ENCODE measurements at places on chromosomes 2 and 18.

- DNase-seq, result no peak
Measured at GRCh38 chr2:76413436-76413835, 702.7 kb upstream of the GCFC2 start.

- no peak for DNase-seq
Measured at GRCh38 chr2:198220763-198221610, 416.6 kb downstream of the PLCL1 start.

- no peak for DNase-seq
Measured at GRCh38 chr2:58521803-58522554, 280.9 kb upstream of the FANCL start.

GRCh38 chr2:11683966-11684365, 14.0 kb upstream of the NTSR2 start:
- no peak for DNase-seq

DNA sequence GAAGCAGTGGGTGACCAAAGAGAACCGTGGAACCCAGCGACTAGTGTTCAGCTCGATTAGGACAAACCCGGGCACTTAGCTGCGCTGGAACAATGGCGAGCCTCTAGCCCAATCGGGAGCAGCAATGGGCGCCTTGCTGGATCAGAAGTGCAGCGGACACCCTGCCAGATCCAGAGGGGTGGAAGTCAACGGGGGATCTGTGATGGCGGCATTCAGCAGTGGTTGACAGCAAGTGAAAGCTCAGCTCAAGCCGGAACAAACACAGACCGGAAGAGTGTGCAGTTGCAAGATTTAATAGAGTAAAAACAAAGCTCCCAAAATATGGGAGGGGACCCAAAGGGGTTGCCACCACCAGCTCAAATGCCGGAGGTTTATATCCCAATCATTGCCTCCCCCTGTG, 478.7 kb upstream of the REG3G start:
- no peak for DNase-seq

DNA sequence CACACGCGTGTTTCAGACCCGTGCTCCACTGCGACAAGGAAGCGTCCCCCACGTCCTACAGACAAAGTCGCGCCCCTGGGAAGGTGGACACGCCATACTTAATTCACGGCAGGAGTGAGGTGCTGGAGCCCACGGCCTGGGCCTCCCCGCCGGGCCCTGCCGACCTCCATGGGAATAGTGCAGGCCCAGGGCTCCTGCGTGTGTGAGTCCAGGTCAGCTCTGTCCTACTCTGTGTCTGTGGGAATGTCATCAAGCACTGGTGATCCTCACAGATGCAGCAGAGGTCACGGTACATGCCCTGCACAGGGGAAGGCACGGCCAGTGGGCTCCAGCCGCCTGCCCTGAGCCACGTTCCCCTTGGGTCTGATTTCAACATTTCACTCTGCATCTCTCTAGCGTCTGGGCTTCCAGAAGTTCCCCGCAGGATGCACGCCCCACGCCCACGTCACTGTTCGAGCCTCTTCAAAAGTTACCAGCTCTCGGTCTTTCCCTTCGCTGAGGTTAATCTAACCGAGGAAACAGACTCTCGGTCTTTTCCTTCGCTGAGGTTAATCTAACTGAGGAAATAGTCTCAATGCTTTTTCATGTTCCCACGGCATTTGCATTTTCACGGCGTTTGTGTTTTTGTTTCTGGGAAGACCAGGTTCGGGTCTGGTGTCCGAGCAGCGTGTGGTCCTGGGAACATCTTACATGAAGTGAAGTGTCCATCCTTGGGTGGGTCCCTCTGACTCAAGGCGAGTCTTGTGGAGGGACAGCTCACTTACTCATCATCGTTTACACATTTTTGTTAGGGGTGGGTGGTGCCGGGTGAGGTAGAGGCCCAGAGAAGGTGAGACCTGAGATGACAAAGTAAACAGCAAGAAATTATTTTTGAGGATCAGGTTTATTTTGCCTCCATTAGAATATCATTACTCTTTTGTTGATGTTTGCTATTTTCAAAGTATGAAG, 157.3 kb upstream of the ALKAL2 start:
- no peak for DNase-seq

DNA sequence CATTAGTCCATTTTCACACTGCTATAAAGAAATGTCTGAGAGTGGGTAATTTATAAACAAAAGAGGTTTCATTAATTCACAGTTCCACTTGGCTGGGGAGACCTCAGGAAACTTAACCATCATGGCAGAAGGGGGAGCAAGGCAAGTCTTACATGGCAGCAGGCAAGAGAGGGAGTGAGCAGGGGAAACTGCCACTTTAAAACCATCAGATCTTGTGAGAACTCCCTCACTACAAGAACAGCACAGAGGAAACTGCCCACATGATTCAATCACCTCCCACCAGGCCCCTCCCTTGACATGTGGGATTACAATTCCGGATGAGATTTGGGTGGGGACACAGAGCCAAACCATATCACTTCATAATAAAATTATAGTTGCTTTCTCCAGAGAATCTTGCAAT, 365.5 kb upstream of the ID2 start:
- DNase-seq, result no peak

DNA sequence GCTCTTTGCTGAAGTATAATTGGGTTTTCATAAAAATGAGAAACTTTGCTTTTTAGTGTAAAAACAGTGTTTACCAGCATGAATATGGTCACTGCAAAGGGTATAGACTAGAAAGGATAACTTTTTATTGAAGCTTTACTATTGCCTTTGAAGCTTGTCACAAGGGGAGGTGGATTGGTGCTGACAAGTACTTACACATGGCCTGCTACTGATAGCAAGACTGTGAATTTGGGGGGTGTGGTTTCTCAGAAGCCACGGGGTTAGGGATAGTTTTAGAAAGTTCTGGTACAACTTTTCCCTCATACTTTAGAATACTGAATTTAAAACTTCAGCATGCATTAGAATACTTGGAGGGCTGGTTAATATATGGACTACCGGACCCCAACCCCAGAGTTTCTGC, 294.1 kb downstream of the SOCS6 start:
- no peak for DNase-seq

DNA sequence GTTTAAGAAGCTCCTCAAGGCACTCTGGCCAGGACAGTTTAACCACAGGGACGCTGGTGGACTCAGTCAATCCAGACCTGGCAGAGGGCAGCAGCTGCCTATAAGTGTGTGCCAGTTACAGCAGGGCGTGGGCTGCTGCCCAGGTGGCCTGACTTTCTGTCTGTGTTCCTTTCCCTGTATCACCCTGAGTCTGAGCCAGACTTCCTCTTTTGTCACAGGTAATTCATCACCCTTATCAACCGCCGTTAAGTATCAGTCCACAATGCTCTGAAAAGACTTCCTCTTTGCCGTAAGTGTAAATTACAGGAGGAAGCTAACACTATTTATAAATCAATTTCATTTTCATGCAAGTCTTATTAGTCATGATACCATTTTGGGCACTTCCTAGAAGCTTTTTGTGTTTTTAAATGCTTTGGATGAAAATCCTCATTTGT, 7.0 kb downstream of the LPIN1 start:
- DNase-seq, result no peak

GRCh38 chr2:28185891-28186290, 206.8 kb upstream of the FOSL2 start:
- DNase-seq, result peak; percentile 73

- DNase-seq, result no peak
Measured at GRCh38 chr2:132037527-132038178, 124.1 kb downstream of the ANKRD30BL start.

DNA sequence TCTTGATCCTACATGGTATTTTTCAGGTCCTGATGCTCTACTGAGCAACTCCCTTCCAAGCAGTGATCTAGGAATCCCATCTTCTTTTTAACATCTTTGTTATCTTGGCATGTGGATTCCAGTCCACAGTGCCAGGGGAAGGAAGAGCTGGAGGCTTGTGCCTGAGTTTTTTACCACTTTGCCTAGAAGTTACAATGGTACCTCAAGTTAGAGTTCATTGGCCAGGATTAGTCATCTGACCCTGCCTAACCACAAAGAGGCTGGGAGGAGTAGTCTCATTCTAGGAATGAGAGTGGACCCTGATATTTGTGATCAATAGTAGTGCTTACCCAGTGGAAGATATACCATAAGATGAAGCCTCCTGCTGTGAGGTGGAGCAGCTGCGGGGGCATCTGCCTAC, 109.3 kb downstream of the ADCYAP1 start:
- DNase-seq, result no peak

- no peak for DNase-seq
Measured at GRCh38 chr2:242012956-242013764, 143.6 kb downstream of the RTP5 start.

- no peak for DNase-seq
Measured at GRCh38 chr18:50715919-50716318, 103.9 kb downstream of the MRO start.

GRCh38 chr2:169229590-169229989, 132.7 kb downstream of the LRP2 start:
- DNase-seq, result no peak

DNA sequence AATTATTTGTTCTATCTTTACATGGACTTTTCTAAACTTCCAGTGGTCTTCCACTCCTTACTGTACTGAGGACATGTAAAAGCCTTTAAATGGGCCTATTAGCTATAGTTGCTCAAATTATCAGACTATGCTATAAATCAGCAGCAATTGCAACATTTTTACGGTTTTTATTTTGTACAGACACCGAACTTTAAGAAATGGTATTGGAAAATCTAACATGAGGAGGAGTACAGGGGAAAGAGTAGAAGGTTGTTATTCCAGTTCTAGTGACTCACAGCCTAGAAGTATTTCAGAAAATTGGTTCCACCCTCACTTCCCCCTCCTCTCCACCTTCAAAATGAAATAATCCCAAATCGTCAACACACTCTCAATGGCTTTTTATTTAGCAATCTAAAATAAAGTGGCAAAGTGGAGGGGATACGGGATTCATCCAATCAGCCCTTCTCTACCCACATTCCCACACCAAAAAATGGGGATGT, 1.1 kb downstream of the NCKAP1 start:
- DNase-seq, result peak; percentile 37

- DNase-seq, result no peak
Measured at GRCh38 chr18:51425889-51426288, 228.4 kb upstream of the MEX3C start.

- no peak for DNase-seq
Measured at GRCh38 chr2:201008296-201008829, 44.9 kb upstream of the ORC2 start.

GRCh38 chr2:19169134-19169768, 189.2 kb downstream of the OSR1 start:
- no peak for DNase-seq

GRCh38 chr18:8537400-8537799, 71.8 kb upstream of the RAB12 start:
- DNase-seq, result no peak

DNA sequence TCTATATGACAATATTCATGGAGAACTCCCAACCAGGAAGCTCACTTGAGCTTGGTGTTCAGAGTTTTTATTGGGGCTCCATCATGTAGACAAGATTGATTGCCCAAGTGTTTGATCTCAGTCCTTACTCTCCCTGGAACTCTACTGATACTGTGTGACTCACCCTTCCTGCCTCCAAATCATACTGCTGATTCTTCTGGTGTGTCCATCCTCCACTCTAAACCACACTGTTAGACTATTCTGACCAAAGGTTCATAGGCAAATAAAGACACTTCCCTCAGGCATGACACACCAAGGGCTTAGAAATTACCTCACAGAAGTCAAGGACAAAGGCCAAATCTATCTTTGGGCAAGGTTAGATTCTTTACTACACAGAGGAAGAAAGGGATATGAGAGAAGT, 107.9 kb upstream of the CDH20 start:
- no peak for DNase-seq

- no peak for DNase-seq
Measured at GRCh38 chr2:227036527-227036926, 127.5 kb downstream of the COL4A4 start.

- DNase-seq, result peak; percentile 83
Measured at GRCh38 chr18:73235491-73235890, 367.7 kb upstream of the NETO1 start.

- no peak for DNase-seq
Measured at GRCh38 chr2:60478660-60479059, 74.8 kb downstream of the BCL11A start.

GRCh38 chr2:218877331-218877730, 3.3 kb upstream of the WNT10A start:
- DNase-seq, result no peak

- peak; percentile 92 for DNase-seq
Measured at GRCh38 chr2:224793946-224794345, 77.8 kb upstream of the CCDC195 start.

DNA sequence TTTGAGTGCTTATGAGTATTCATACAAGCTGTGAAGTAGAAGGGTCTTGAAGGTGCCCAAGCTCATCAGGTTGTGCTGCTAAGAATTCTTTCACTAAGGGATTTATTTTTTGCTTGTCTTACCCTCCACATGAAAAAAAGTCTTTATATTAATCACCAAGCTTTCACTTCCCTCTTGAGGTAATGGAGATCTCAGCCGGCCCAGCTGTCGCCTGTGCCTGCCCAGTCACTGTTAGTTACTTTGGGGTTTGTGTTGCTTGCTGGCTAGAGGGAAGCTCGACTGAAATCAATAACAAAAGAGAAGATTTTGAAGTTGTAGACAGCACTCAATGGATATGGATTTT, 21.9 kb downstream of the MC2R start:
- DNase-seq, result no peak

DNA sequence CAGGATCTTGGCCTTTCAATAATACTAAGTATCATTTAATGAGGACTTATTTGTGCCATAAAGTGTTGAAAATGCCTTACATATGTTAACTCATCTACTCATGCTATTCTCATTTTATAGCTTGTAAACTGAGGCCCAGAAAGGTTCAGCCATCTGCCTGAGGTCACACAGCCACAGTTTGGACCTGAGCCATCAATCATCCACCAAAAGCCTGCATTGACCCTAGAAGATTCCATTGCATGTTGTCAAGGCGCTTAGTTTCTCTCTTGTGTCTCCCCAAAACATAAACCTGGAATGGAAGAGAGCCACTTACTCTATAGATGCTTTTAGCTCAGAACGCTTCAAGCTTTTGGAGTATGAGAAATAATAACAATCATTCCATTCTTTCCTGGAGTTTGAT, 26.8 kb downstream of the NPAS2 start:
- DNase-seq, result no peak

DNA sequence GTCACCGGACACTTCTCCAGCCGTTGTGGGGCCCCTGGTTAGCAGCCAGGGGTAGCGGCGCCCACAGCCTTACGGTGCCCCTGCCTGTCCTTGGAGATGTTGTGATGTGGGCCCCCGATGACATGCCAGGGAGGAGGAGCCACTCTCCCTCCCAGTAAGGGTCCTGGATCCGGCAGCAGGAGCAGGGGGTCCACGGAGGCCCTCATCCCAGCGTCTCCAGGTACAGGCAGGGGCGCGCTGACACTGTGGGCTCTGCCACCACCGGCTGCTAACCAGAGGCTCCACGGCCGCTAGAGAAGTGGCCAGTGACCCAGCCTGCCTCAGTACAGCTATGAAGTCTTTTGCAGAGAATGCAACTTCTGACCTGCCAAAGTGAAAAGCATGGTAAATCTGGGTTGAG, 121.2 kb downstream of the SPP2 start:
- no peak for DNase-seq

Data from AG10803 (cell line).